Stimulated activated CD4-positive, alpha-beta T cell treated with anti-CD3 and anti-CD28 coated beads, Interleukin-2, amount 100 ng/mL, for 48 hours (primary cell): ENCODE measurements at places on chromosomes 3 and 15.

- DNase-seq, result no peak
These were observed 12.8 kb upstream of the CSRNP1 start for GRCh38 chr3:39166134-39166710.

GRCh38 chr15:28033443-28033842, 65.7 kb downstream of the OCA2 start:
- no peak for DNase-seq

DNA sequence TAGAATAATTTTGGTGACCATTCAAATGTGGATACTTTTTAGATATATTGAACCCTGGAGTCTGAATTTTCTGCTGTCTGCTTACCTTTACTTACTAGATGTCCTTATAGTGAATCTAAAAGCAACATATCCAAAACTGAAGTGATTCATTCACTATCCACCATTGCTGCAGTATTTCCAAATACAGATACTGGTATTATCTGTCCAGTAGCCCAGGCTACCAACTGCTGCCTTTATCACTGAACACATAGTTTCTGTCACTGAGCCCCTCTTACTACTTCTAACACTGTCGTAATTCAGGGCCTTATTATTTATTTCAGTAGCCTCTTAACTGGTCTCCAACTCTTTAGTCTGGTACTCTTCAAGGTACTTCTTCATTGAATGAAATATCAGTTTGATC, 49.2 kb downstream of the SLMAP start:
- no peak for DNase-seq

GRCh38 chr15:89335298-89336041, 846 bp upstream of the POLG start:
- DNase-seq, result peak; percentile 26

GRCh38 chr15:87858651-87859050, 397.9 kb downstream of the NTRK3 start:
- no peak for DNase-seq

DNA sequence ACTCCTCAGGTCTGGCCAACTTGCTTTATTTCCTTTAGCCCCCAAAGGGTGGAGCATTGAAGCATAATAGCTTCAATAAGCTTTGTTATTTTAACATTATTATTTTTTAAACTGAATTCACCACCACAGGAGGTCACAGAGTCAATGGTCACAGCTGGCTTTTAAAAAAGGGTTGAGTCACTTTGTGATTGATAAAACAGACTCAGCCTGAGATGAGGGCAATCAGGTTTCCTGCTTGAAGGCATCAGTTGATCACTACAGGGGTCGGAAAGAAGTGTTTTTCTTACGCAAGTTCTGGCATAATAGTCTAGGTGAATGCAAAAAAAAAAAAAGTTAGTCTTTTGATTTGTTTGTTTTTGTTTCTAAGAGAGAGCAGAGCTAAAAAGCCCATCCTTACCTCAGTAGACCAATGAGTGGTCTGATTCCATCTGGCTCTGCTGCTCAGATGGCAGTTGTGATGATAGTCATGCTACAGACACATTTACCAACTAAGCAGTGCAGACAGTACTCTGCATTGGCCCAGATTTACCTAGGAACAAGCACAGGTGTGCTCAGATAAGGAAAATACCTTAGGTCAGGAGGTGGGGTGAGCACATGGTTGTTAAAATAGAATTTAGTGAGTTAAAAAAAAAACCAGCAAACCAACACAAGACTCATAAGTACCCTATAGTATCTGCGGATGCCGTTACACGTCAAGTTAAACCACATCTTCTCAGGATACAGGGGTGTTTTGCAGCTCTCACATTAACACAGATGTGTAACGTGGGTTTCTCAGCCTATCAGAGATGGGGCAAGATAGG, 22.6 kb downstream of the ZNF80 start:
- no peak for DNase-seq

GRCh38 chr3:46030626-46031025, 3.3 kb upstream of the XCR1 start:
- DNase-seq, result no peak

- no peak for DNase-seq
These were observed 76.7 kb upstream of the FAM3D start for GRCh38 chr3:58743296-58743695.

- DNase-seq, result no peak
These were observed 22.8 kb upstream of the LRRC34 start for GRCh38 chr3:169835533-169835932.

- DNase-seq, result no peak
These were observed 991 bp upstream of the HIGD1A start for GRCh38 chr3:42805141-42805821.

DNA sequence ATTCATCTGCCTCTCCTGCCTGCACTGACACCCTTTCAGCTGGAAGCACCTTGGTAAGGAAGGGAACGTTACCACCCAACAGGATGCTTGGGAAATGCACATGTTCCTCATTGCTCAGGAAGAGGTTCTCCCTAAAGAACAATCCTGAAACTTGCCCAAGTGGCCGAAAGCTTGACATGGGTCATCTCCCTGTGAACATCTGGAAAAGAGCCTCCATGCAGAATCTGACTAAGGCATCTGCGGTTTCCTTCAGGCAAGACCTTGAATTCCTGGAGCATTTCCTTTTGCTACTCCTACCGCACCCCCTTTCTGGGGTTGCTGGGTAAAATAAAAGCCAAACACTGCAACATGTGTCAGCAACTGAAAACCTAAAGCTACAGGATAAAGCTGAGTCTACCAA, 68.7 kb upstream of the SNRK start:
- no peak for DNase-seq

DNA sequence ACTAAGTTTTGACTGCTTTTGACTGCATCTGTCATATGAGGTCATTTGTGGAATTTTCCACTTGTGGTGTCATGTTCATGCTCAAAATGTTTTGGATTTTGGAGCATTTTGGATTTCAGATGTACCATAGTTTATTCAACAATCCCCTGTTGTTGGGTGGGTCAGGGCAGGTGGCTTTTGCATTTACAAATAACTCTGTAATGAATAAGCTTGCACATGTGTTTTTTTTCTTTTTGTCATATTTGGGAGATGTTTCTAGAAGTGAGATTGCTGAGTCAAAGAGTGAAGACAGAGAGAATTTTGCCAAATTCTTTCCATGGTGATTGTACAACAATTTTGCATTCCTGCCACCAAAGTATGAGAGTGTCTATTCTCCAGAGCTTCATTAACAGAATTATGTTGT, 62.4 kb upstream of the ADPGK start:
- DNase-seq, result no peak

DNA sequence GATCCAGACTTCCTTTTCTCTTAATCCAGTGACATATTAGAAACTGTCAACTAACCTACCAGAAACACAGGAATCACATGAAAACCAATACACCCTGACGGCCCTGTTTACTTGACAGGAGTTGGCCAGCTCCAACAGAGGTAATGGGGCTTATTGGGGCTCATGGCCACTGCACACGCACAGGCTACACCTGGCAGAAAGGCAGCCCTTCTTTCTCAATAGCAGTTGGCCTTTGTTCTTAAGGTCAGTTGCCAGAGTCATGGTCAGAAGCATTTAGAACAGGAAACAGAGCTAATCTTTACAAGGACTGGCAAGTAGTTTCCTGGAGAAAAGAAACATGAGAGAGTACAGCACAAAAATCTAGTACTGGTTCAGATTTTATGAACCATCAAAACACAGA, 181.8 kb downstream of the MAGI1 start:
- no peak for DNase-seq

DNA sequence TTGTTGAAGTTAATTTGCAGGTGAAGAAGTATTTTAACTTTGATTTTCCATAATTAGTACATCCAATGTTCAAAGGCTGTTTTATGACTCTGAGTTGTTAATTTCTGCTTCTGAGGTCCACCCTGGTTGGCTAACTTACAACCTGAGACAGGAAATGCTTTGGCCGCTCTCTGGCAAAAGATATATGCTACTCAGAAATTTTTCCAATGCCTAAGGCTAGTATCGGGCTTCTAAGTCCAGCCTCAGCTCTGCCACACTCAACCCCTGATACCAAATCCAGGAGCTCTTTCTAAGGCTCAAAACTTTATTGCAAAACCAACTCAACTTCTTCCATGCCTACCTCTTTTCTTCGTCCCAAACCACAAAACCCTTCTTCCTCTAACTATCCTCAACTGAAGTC, 192.9 kb downstream of the NEK10 start:
- no peak for DNase-seq

- no peak for DNase-seq
These were observed 115.2 kb downstream of the CADM2 start for GRCh38 chr3:85074003-85074402.

GRCh38 chr15:70610541-70610940, 152.8 kb downstream of the UACA start:
- no peak for DNase-seq
